Natural killer cell treated with Interleukin-12 subunit alpha and Interleukin-12 subunit beta and Interleukin-15 and Interleukin-18, amount 100 ng/mL, for 72 hours (primary cell): ENCODE measurements at places on chromosomes 6 and 20. TPM values are rescaled to one million over a fixed set of nuclear protein-coding genes. Genes with fewer than 3 reads are reported as not detected.

- DNase-seq, result no peak
Measured at GRCh38 chr6:139982195-139982594, 607.7 kb upstream of the CITED2 start.

DNA sequence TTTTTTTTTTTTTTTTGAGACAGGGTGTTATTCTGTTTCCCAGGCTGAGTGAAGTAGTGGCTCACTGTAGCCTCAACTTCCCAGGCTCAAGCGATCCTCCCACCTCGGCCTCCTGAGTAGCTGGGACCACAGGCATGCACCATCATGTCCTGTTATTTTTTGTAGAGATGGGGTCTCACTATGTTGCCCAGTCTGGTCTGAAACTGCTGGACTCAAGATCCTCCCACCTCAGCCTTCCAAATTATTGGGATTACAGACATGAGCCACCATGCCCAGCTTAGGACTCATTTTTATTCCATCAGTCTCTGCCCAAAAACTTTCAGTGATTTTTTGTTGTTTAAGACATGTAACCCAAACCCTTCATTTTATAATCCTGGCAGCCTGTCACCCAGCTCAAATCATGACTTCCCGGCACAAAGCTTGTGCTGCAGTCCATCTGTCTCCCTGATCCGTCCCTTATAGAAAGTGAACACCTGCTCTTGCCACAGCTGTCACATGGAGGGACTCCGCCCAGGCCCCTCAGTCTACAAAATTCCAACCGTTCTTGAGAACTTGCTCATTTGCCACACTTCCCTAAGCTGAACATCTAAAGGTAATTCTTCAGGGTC lies 183.9 kb upstream of the JARID2 start:
- no peak for DNase-seq

The EFCAB8 gene
- total RNA-seq, result 3.1 TPM

GRCh38 chr6:68776354-68776753 lies 141.3 kb downstream of the ADGRB3 start:
- no peak for DNase-seq

DNA sequence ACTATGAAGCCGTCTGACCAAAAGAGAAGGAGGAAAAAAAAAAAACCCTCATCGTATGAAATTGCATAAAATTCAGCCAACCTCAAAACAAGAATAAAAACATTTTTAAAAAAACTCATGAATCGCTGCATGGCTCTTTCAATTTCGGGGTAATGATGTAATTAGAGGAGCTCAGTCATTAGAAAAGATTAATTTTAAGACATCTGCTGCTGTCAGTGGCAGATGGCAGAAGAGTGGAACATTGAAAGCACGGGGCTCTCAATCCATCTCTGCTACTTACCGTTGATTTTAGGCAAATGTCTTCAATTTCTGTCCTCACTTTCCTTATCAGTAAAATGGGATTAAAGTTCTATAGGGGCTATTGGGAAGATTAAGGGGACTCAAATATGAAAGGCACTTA lies 79.1 kb downstream of the EYA2 start:
- no peak for DNase-seq

DNA sequence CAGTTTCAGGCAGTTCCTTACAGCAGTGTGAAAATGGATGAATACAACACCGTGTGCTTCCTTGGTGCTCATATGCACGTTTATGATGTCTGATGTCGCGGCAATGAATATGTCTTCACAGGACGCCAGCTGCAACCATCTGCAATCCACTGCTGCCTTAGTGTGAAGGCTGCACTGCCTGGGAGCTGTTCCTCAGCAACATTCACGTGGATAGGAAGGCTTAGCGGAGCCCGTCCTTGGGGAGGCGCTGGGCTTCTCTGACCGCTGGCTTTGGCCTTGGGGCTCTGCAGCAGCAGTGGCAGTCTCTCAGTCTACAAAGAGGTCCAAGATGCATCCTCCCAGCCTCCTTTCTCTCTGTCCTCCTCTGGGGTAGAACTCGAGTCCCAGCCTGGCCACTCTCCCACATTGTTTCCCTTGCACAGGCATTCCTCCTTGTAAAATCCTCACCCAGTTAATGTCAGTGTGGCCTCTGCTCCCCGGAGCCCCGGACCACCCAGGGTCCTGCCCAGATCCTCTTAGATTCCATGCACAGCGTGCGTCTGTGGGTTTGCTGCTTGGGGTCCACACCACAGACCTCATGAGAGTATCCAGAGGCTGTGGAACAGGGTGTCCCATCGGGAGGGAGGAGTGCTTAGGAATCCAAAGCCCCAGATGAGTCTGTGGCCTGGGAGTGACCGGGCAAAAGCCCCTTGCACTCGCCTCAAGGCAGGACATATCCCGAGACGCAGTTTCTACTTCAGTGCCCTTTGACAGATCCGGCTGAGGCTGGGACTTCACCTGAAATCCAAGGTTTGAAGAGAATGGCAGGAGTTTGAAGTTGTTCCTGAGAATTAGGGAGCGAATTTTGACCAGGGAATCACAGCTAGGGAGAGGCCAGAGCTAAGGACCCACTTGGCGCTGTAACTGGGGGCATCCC lies 181.3 kb downstream of the THBS2 start:
- DNase-seq, result no peak
